Occipital lobe (tissue), 3 donors: ENCODE measurements at places on chromosomes 4 and X. TPM values are rescaled to one million over a fixed set of nuclear protein-coding genes. Genes with fewer than 3 reads are reported as not detected.
A peak's percentile ranks its signal among the peaks of the same experiment; 100 is the strongest.

Gene GLRA2
- total RNA-seq, result 136 TPM

Gene BMP3
- total RNA-seq, result 6.2 TPM

Gene FREM3
- total RNA-seq, result 0.16 TPM

Gene ALG13
- 48.5 TPM for total RNA-seq

Gene STPG2
- 15.6 TPM for total RNA-seq

Gene TLR1
- 10.5 TPM for total RNA-seq

Gene BBS7
- total RNA-seq, result 50.5 TPM

Gene PAGE1
- total RNA-seq, result not detected

Gene NAA11
- not detected for total RNA-seq

Gene TRO
- 76.1 TPM for total RNA-seq

Gene CSAG1
- not detected for total RNA-seq

Gene DUSP21
- not detected for total RNA-seq

Gene TLR3
- total RNA-seq, result 1.9 TPM

- DNase-seq, result no peak
Measured at GRCh38 chr4:1635464-1635863, 48.6 kb downstream of the FAM53A start.

GRCh38 chrX:3124031-3124430, 82.8 kb downstream of the ARSF start:
- no peak for DNase-seq

DNA sequence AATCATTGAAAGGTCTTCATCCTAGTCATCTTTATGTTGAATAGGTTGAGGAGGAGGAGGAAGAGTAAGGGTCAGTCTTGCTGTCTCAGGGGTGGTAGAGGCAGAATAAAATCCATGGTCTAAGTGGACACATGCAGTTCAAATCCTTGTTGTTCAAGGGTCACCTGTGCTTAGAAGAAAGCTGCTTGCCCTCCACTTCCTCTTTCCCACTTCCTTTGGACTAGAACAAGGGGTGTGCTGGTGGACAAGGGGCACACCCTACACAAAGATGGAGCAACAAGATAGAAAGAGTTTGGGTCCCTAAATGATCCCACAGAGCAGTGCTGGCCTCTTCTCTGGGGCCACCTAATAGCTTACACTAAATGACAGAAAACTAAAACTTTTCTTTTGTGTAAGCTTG, 47.9 kb downstream of the HSD17B13 start:
- no peak for DNase-seq

DNA sequence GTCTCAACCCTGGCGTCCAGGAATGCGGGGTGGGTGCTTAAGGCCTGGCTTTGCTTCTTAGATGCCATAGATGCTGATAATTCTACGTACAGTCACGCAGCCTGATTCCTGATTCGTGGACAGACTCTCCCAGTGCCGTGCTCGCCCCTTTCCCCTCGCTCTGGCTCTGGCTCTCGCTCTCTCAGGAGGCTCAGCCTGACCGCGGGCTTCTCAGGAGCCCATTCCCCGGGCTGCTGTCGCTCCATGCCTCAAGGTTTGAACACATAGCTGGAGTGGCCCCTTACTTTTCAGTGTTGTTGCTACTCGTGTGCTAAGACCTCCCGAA, 59.2 kb upstream of the ZC4H2 start:
- DNase-seq, result peak; percentile 30

DNA sequence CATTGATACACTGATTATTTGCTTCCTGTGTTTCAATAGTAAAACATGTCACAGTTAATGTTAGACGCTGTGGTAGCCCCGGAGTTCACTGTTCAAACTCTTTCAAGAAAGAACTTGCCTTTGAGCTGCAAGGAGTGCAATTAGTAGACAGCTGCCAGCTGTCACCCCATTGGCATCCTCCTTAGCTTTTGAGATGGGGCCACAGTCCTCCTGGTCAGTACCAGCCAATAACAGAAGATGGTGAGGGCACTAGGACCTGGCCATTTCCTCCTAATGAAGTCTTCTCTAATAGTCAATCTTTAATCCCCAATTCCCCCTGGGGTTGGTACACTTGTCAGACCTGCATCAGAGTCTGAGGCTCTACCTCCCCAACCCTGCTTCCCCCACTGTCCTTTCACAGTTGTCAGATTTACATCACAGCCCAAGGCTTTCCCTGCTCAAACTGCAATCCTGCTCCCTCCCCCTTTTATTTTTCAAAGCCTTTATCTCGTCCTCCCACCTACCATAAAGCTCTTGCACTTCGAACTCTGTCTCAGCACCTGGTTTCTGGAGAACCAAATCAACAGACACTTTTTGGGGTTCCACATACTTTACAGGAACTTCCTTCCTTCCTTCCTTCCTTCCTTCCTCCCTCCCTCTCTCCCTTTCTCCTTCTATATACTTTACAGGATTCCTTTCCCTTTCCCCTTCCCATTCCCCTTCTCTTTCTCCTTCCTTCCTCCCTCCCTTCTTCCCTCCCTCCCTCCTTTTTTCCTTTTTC, 182.0 kb downstream of the RASL11B start:
- DNase-seq, result no peak

DNA sequence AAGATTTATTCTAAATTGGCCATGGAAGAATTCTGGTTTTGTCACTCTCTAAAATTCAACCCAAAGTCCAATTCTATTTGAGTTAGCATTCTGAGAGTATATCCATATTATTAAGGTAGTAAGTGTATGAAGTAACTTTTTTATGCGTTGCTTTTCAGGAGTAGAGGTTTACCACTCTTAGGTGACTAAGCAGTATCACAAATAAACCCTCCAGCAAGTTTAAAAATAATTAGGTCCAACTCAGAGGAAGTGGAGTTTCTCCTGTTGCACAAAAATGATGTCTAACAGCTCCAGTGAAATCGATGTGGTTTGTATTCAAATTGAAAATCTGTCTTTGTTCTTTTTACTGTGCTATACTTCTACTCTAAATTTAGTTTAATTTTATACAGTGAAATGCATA, 6.6 kb downstream of the SCML1 start:
- DNase-seq, result no peak

DNA sequence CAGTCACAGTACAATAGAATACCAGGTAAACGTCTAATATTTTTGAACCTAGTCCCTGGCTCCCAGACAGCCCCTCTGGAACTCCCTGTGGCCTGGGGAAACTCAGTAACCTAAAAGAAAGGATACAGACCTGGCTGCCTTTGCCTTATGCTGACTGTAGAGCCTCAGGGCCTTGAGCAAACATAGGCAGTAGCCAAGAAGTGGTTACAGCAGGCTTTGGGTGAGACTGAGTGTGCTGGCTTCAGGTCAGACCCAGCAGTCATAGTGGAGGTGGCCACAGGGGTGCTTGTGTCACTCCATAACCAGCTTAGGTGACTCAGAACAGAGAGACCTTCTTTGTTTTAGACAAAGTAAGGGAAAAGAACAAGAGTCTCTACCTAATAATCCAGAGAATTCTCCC, 141.8 kb upstream of the PRDX4 start:
- no peak for DNase-seq

DNA sequence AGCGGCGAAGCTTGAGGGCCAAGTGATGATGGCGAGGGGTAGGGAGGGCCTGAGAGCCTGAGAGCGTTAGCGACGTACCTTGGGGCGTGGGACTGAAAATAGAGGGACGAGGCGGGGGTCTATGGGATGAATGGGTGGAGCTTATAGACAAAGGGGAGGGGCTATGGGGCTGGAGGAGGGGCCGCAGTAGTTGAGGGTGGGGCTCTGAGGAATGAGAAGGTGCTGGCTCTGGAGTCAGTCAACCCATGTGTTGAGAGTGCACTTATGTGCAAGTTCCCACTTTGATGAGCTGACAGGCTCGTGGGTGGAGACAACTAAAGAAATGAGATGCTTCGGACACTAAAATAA, 488 bp downstream of the TBC1D25 start:
- DNase-seq, result no peak

- DNase-seq, result no peak
Measured at GRCh38 chr4:38601244-38601915, 62.6 kb upstream of the KLF3 start.

DNA sequence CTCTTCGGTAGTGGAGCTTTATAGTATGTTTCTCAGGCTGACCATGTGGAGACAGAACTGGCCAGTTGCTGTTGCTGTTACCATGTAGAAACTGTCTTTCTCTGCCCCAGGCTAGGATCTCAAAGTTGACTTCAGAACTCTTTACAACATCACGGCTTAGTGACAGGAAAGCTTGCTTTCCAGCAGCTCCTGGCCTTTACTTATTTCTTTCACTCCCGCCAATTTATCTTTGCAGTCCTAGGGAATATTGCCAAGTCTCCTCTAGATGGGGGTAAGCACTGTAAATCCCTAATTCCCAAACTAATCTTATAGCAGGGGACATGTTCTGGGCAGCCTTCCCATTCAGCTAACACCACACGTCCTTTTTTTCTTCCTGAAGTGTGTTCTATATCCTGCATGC, 631.6 kb downstream of the SPRY1 start:
- DNase-seq, result no peak

- DNase-seq, result no peak
Measured at GRCh38 chr4:10701702-10702460, 17.3 kb upstream of the CLNK start.

DNA sequence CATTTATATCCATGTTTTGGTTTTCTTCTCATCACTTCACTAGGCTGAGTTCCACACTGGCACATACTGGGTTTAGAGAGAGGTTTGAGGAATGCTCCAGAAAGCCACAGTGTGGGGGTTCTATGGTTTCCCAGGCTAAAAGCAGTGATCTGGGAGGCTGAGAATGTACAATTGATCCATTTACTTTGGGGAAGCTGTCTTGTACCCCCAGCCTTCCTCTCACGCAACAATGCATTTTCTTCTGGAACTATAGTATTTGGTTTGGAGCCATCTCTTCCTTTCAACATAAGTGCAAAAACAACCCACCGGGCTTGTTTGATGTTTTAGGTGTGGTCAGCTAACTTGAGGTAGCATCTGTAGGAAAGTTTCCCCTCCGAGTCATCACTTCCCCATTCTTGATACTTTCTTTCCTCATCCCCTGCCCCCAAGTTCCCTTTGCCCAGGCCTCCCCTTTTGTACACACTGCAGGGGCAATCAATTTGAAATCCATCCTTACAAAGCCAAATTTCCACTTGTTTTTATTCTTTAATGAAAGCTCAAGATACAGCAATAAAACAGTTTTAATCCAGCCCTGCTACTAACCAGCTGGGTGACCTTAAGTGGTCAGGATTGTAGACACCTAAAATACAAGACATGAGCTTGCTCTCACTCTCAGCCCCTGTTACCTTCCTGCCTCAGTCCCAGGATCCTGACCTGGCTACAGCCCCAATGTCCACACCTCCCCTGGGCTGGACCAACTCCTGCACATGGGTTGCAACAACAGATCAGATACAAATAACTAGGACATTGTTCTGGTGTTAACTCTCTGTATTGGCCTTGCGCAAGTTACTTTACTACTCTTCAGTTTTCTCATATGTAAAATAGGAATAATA, 109.2 kb downstream of the FHDC1 start:
- no peak for DNase-seq

DNA sequence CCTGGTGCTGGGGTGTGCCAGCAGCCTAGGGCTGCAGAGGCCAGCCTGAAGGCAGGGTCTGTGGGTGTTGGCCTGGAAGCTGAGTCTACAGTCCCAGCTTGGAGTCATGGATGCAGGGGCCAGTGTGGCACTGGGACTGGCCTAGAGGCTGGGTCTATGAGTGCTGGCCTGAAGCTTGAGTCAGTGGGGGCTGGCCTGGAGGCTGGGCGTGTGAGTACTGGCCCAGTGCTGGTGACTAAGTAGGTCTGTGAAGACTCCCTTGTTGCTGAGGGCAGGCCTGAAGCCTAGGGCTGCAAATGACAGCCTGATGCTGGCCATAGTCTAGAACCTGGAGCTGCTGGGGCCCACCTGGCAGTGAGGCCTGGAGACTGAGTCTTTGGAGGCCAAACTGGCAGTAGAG, 31.3 kb upstream of the ALG13 start:
- no peak for DNase-seq

DNA sequence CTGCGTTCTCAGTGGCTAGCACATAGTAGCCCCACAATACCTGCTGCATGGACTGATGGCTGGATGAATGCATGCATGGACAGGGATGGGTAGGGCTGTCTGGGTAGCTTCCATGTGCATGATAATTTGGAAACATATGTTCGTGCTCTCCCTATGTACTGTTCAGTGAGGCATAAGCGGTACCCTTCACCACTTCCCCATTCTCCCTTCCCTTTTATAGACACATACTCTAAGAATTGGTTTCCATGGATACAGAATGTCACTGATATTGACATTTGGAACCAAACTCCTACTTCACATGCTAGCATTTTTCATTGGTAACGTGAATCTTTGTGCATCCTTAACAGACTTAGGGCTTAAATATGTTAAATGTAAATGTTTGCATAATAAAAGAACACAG, 20.4 kb downstream of the USP46 start:
- no peak for DNase-seq

- no peak for DNase-seq
Measured at GRCh38 chr4:152209772-152210493, 326.0 kb downstream of the FBXW7 start.

GRCh38 chr4:188987011-188987410, 847.8 kb downstream of the TRIML1 start:
- DNase-seq, result no peak

GRCh38 chrX:139112432-139112831, 400.9 kb upstream of the FGF13 start:
- no peak for DNase-seq

DNA sequence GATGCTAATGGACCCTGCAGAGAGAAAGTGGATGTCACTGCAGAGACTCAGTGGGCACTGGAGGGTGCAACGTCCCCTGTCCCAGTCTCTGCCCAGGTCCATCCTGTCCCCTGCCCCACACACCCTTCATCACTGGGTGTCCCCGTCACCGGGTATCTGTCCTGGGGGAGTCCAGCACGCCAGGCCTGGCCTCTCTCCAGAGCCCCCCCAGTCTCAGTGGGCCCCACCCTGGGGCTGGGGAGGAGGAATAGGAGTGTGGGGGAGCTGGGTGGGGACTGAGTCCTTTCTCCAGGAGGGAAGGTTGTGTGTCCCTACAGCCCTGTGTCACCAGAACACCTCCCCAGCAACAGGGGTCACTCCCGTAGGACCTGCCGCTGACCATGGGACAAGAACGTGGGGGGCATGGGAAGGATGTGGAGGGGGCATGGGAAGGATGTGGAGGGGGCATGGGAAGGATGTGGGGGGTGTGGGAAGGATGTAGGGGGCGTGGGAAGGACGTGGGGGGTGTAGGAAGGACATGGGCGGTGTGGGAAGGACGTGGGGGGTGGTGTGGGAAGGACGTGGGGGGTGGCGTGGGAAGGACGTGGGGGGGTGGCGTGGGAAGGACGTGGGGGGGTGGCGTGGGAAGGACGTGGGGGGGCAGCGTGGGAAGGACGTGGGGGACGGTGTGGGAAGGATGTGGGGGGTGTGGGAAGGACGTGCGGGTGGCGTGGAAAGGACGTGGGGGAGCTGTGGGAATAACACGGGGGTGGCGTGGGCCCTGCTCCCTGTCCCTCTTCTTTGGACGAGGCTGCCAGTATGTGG, 21.0 kb upstream of the SPON2 start:
- no peak for DNase-seq

DNA sequence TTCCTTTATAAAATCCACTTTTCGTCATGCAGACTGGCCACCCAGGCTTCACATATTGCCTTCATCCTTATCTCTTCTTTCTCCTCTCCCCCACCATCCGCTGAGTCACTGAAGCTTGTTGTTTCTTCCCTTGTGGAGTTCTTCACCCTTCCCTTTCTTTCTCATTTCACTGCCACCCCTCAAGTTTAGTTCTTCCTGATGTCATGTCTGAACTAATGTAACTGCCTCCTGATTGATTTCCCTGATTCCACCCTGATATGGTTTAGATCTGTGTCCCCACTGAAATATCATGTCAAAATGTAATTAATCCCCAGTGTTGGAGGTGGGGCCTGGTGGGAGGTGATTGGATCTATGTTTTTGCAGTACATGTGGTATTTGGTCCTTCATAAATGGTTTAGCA, 151.4 kb downstream of the CPEB2 start:
- DNase-seq, result no peak
